Cardiac fibroblast (primary cell): ENCODE measurements at places on chromosomes 1 and 21.

GRCh38 chr1:9700340-9700739 is 48.8 kb downstream of the PIK3CD start:
- peak; percentile 91 for DNase-seq

GRCh38 chr1:182185842-182186756 is 124.6 kb upstream of the ZNF648 start:
- DNase-seq, result no peak

DNA sequence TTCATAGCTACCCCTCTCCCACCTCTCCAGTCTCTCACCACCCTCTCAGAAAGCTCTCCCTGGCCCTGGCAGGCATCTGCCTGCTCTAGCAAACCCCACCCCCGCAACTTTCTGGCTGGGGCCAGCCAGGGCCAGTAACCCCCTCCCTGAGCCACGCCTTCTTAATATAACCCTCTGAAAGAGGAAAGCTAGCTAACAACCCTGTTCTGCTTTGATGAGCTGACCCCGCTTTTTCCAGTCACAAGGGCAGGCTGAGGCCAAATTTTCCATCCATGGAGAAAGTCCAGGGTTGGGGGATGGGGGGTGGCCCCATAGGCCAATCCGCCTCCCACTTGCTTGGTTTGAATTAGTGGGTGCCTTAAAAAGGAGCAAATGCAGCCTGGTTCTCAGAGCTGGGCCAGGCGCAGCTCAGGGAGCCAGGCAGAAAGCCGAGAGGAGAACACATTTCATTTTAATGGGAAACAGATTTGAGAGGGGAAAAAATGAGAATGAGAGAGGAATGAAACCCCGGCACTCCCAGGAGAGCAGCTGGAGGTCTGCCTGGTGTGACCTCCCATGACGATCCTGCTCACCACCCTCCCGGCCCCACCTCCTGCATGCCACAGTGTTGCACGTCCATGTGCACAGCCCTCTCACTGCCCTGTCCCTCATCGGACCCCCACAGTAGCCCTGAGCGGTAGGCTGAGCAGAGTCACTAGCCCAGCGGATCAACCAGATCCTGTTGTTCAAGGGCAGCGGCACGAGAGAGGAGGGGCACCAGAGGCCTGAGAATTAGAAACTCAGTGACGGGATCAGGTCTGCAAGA is 62.3 kb downstream of the OPTC start:
- peak; percentile 82 for DNase-seq

DNA sequence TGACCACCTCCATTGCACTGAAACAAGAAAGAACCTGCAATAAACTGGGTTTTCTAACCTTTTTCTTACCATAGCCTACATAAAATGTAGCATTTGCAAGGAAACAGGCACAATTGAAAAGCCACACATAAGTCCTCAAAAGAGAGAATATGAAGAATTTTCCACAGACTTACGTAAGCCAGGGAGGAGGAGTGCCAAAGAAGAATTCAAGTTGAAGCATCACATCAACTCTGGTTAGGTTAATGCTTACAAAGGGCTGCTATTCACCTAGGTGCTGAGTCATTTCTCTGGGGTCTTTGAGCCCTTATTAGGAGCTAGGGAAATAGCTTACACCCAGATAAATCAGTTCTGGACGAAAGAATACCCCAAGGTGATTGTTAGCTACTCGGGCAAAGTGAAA is 9.6 kb downstream of the OSCP1 start:
- no peak for DNase-seq

- peak; percentile 52 for DNase-seq
These were observed 11.6 kb downstream of the SDCCAG8 start for GRCh38 chr1:243267471-243267880.

- no peak for DNase-seq
These were observed 176.4 kb downstream of the MIS18A start for GRCh38 chr21:32102426-32102825.

GRCh38 chr1:36803868-36804570 is 230.3 kb downstream of the GRIK3 start:
- DNase-seq, result no peak

- no peak for DNase-seq
These were observed 3.8 kb upstream of the ARHGEF2 start for GRCh38 chr1:155982106-155982505.

- DNase-seq, result peak; percentile 84
These were observed 320.1 kb downstream of the TGFB2 start for GRCh38 chr1:218665221-218665620.

DNA sequence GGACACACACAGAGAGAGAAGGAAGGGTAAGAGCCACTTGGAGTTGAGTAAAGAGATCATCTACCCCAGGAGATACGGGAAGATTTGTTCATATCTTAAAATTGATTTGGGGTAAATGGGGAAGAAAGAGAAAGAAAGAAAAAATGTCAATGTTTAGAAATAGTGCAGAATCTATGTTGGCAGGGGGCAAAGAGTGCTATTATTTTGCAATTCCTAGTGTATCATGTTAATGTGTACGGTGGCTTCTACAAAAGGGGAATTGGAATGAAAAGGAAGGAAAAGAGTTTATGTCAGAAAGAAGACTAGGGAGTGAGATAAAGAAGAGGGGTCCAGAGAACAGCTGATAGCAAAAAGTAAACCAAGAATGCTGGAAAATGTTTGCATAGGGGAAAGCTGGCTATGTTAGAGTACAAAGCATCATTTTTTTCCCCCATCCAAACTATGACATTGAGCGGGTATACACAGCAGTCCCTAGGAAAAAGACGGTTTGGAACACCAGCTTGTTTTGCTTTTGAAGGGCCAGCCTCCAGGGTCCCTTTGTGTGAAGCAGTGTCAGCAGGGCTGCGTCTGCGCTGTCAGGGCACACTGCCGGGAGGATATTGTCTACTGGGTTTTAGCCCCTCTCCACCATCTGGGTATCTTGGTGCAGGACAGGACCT is 10.8 kb downstream of the LRRC8D start:
- DNase-seq, result no peak

DNA sequence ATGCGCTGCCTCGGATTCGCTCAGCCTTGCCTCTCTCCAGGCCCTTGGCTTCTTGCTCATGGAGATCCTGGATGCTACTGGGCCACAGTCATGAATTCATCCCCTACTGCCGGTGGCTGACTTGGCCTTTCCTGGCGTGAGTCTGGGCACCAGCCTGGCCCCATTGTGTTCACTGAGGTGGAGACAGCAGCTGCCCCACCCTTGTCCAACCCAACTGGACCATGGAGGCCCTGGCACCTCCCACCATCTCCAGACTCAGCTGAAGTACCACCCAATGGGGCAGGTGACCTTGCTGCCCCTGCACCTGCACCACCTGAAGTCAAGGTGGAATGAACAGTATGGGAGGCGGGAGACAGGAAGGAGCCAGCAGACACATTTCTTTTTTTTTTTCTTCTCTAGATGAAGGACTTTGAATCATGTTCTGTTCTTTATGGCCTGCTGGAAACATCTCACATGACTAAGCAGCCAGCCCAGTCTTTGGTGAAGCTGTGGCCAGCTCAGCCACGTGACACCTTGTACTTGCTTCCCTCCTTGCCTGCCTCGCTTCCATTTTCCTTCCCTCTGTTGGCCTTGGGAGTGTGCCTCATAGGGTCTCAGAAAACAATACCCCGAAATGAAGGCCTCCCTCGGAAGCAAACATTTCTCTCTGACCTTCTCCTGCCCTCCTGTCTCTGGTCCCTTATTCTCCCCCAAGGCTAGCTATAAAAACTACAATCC is 3.8 kb upstream of the SLC30A2 start:
- no peak for DNase-seq

DNA sequence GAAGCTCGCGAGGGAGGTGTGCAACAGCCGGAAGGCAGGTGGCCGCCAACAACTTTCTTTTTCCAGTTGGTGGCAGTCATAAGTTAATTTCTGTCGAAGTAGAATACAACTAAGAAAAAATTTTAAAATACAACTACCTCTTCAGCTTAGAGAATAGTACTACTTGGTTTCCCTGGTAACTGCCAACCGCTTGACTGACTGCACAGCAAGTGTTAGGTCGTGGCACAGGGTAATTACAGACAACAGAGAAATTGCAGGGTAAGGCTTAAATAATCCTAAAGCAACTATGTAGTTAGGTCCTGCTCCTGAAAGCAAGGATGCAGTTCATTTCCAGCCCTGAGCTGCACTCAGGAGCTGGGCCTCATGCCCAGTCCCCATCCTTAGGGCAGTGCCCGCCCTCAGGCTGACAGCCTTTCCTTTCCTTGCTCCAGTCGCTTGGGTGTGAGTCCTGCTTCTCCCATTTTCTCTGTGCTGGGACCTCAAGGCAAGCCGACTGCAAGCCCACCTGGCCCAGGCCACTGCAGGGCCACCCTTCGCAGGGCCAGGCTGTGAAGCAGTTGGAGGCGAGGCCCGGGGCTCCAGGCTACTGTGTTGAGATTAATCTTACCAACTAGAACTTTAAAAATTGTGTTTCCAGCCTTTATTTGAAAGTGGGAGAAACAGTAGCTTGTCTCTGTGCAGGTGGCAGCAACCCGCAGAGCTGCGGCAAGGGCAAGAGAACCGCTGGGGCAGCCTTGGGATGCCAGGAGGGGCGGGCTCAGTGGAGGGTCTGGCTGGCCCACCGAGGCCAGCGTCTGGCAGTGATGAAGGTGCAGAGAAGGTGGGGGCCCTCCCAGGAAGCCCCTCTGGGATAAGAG is 148.3 kb downstream of the PCBP3 start:
- no peak for DNase-seq

DNA sequence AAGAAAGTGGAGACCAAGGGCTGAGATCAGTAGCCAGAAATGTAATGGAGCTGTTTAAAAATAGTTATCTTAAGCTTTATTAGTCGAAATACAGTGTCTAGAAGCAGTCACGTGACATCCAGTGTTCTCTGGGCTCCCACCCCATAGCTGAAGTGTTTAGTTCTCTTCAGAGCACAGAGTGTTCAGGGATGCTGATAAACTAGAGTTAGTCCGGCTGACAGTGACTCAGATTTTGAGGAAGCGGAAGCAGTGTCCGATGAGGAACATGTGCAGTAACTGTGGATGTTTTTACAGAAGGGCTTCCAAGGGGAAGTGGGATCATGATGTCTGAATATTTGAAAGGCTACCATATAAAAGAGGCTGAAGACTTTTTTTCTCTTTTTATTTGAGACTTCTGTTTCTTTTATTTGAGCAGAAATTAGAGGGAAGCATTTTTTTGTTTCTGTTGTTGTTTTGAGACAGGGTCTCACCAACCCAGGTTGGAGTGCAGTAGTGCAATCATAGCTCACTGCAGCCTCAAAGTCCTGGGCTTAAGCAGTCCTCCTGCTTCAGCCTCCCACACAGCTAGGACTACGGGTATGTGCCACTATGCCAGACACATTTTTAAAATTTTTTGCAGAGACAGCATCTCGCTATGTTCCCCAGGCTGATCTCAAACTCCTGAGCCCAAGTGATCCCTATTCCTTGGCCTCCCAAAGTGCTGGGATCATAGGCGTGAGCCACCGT is 124.2 kb downstream of the GALNT2 start:
- DNase-seq, result peak; percentile 93

GRCh38 chr1:199929556-199929955 is 98.0 kb upstream of the NR5A2 start:
- DNase-seq, result no peak

GRCh38 chr21:38858026-38858811 is 52.5 kb downstream of the ETS2 start:
- no peak for DNase-seq

DNA sequence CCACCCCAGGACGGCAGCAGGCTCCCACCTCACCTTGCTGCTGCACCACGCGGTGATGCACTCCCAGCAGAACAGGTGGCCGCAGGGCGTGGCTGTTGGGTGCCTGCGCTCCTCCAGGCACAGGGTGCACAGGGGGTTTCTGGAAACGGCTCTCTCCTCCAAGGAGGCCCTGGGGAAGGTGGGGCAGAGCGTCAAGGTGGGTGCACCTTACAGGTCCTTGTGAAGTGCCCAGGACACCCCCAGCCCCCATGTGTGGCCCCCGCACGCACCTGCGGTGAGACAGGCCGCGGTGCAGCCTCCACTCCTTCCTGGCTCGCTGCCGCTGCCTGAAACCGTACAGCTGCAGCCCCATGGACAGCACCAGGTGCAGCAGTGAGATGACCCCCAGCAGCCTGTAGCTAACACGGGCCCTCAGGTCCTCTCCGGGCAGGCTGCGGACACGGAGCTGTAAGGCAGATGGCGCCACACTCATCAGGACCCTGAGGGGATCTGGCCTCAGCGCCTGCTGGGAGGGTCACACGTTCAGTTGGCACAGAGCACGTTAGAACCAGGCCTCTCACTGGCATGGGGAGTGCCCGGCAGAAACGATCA is 5.8 kb downstream of the PEX10 start:
- no peak for DNase-seq

- no peak for DNase-seq
These were observed 173.5 kb downstream of the NPHP4 start for GRCh38 chr1:5818755-5819154.

DNA sequence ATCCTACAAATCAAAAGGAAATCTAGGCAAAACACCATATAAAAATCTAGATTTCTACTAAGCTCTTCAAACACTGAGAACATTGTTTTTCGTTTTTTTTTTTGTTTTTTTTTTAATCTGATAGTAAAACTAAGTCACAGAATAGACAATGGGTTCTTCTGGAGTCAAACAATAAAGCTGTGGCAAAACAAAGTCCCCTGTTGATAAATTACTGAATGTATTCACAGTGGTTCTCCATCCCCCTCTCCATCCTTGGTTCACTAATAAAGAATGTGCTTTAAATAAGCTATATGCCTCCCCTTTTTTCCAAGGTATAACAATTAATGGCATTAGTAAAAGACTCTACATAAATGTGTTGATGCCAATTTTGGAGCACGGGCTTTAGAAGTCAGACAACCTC is 16.7 kb upstream of the ATP1B1 start:
- no peak for DNase-seq

- peak; percentile 8 for DNase-seq
These were observed 20.1 kb upstream of the CLCA1 start for GRCh38 chr1:86448670-86449069.

DNA sequence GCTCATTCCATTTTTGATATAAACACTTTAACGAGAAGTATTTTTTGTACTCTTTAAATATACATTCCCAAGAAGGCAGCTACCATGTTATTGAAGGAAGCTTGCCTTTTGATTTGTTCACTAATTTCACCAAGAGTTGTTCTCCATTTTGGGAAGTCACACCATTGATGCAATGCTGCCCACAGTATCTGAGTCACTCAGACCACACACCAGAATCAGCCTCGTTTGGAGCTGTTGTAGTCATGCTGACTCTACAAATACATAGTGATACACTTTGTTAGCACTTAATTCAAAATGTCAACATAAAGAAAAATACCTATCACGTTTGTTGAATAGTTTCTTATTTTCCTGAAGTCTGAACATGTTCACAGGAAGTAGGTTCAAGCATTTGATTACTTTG is 78.7 kb downstream of the PAPPA2 start:
- DNase-seq, result no peak

- no peak for DNase-seq
These were observed 2.3 kb downstream of the EGLN1 start for GRCh38 chr1:231419738-231420298.

DNA sequence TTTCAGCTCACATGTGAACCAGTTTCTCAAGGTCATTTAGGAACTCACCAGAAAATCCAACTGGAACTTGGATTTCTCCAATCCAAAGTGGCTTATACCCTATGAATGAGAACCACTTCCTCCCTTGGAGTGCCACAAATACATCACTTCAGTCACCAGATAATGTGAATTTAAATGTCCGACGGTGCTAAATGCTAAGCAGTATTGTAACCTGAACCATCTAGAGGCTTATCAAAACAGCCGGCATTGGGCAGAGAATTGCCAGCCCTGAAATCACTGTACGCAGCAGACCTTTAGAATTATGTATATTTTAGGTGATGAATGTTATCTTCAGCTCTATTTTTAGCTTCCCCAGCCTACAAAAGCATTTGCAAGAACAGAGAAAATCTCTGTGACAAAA is 76.8 kb upstream of the COX20 start:
- DNase-seq, result no peak

GRCh38 chr1:228392111-228392936 is 14.3 kb downstream of the TRIM11 start:
- peak; percentile 22 for DNase-seq

- DNase-seq, result no peak
These were observed 46.1 kb upstream of the RBM34 start for GRCh38 chr1:235207209-235207565.
